ENCODE measurements at places on chromosomes 7 and 10.

GRCh38 chr7:141679014-141679413 is 23.0 kb downstream of the DENND11 start:
- no peak for DNase-seq

DNA sequence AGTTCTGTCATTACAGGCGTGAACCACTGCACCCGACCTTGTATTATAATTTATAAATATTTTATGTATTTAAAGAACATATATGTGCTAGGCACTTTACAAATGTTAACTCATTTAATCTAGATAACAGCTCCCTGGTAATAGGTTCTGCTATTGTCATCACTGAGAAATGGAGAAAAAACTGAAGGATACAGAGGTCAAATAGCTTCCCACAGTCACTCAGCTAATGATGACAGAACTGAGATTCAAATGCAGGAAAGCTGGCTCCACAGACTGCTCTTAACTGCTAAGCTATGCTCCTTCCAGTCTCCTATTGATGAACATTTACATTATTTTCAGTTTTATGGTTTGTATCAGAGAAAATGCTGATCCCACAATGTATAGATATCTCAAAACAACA is 28.9 kb downstream of the NXPH1 start:
- no peak for DNase-seq

- DNase-seq: no peak
Measured at GRCh38 chr10:133129859-133130495, 30.0 kb upstream of the KNDC1 start.

DNA sequence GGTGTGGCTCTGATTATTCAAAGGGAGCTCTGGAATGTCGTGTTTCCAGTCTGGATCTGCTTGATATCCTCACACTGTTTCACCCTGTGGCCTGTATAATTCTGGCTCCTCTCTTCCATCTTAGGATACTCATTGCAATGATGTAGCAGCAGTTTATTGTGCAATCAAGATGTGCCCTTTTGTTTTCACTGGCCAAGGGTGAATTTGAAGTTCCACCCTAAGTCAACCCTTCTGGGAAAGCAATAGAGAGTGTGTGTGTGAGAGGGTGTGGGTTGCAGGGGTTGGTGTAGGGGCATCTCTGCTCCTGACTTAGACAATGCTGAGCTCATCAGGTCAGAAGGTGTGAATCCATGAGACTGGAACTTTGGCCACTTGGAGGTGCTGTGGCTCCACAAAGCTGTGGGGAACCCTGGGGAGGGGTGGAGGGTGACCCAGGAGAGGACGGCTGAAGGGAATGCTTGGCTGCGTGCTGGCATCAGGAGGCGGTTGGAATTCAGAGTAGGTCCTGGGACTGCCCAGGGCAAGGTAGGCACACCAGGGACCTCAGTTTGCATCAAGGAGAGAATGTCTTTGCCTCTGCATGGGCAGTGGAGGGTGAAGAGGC is 118.0 kb upstream of the PRSS58 start:
- no peak for DNase-seq

GRCh38 chr7:105621617-105622016 is 40.3 kb upstream of the EFCAB10 start:
- no peak for DNase-seq

GRCh38 chr10:62049624-62050345 is 148.3 kb downstream of the ARID5B start:
- peak; percentile 40 for DNase-seq
